ENCODE measurements at places on chromosomes 4 and X.

DNA sequence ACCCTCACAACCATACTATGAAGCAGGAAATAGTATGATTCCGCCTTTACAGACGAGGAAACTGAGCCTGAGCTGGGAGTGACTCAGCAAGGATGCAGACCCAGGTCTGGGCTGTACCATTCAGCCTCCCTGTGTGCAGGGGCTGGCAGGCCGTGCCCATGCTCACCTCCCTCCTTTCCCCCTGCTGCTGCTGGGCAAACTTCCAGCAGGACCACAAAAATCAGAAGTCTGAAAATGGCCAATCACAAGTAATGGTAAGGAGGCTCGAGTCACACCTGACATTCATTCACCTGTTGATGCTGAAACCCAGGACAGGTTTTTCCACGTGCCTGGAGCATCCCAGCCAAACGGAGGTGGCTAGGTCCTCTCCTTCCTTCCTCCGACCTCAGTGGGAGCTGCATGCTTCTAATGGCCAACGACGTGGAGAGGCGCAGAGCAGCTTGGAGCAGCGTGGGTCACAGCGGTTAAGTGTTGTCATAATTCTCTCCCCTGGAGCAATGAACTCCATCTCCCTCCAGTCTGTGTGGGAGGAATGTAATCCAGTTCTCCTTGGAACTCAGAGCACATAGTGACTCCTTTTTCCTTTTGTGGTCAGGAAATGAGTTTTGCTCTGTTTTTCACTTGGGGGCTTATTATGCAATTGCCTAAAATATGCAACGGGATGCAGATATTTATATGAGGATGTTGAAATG is 371.7 kb downstream of the BCOR start:
- DNase-seq, result no peak

- no peak for DNase-seq
Observed at GRCh38 chrX:3345281-3346191, 916 bp downstream of the MXRA5 start.

DNA sequence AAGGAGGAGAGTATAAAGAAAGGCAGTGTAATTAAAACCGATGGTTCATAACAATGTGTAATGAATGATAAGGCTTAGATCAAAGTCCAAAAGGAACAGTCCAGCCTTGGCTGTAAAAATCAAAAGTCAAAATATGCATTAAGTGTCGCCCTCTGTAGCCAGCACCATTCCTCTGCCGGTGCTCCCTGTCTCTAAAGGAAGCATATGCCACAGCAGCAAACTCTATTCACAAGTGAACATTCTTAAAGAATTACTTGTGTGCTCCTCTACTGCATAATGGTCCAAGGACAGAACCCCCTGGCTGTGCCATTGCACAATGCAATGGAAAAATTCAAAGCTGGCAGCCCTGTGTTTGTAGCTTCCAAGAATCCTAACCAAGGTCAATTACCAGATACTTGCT is 16.3 kb upstream of the MBNL3 start:
- DNase-seq, result no peak

DNA sequence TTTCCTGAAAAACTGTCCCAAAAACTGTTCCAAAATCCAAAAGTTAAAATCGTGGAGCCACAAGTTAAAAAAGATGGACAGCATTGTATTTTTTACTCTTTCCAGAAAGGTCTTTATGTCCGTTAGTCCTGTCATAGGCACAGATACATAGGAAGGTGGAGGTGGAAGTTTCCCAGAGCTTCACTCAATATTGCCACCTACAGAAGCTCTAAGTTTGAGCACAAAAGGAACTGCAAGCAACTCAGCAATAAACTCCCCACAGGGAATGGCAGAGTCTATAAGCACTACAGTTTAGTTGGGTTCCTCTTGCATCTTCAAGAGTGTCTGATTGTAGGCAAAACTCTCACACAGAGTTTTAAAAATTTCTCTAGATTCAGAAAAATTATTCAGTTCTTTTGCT is 22.0 kb upstream of the UGT2B4 start:
- DNase-seq, result no peak

DNA sequence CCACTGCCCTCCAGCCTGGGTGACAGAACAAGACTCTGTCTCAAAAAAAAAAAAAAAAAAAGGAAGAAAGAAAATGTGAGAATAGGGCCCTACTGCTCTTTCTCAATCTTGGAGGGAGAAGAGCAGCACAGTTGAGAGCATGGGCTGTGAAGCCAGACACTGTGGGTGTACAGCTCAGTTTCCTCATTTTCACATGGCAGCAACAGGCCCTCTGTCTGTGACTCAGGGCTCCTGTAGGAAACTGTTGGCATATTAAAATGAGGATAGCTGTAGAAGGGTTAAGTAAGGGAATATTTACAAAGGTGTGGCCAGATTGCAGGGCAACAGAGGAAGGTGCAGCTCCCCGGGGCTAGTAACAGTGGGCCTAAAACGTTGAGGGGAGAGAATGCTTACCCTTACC is 3.4 kb downstream of the AKAP14 start:
- DNase-seq, result no peak

- no peak for DNase-seq
Observed at GRCh38 chr4:165803005-165803404, 70.0 kb upstream of the TLL1 start.

DNA sequence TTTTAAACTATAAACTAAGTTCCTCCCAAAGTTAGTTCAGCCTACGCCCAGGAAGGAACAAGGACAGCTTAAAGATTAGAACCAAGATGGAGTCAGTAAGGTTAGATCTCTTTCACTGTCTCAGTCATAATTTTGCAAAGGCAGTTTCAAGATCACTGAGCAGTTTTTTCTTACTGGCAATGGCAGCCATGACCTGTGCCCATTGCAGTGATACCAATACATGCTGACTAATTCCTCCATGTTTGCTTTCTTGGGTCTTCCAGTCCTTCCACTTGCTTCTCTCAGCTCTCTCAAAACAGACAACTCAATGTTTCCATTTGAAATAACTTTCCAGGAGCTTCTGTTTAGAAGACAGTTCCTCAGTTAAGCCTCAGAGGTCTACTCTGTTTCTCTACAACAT is 79.5 kb downstream of the PCDH18 start:
- DNase-seq, result no peak

DNA sequence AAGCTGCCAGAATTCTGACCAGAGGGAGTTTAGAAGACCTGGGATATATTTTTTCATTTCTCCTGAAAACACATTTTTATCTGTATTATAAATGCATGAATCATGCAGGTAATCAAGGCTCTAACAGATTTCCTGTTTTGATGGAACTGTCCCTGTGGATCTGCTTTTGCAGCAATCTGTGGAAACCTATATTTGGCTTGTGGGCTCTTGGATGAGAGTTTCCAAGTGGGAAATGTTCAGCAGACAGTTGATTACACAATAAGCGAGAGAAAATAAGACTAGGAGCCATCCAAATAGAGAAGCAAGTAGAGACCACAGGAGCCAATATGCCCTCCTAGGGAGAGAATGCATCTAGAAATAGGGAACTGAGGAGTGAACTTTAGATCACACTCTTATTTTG is 105.0 kb downstream of the NDST3 start:
- DNase-seq, result no peak

DNA sequence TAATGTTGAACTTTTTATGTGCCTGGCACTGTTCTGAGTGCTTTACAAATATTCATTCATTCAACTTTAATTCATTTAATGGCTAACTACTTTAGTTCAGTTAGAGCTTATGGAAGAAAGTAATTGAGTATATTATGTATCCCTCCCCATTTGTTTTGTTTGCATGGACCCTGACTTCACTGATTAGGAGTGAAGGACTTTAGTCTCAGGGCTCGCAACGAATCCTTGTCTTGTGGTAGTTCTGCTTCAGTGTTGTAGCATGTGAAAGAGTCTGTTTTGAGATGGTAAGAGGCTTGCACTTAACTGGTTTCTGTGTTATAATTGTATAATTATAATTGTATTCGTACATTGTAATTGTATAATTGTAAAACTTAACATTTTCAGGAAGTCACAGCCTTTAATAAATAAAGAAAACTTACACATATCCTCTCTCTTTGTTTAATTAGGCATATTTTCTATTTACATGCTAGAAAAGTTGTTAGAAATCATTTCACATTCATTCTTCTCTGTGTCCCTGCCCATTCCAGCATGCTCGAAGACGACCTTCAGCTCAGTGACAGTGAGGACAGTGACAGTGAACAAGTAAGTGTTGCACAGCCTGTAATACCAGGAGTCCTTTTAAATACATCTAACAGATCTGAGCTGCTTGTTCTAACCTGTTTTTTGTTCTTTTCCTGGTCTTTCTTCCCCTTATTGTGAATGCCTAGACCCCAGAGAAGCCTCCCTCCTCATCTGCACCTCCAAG is 115.1 kb downstream of the KLHL8 start:
- no peak for DNase-seq

DNA sequence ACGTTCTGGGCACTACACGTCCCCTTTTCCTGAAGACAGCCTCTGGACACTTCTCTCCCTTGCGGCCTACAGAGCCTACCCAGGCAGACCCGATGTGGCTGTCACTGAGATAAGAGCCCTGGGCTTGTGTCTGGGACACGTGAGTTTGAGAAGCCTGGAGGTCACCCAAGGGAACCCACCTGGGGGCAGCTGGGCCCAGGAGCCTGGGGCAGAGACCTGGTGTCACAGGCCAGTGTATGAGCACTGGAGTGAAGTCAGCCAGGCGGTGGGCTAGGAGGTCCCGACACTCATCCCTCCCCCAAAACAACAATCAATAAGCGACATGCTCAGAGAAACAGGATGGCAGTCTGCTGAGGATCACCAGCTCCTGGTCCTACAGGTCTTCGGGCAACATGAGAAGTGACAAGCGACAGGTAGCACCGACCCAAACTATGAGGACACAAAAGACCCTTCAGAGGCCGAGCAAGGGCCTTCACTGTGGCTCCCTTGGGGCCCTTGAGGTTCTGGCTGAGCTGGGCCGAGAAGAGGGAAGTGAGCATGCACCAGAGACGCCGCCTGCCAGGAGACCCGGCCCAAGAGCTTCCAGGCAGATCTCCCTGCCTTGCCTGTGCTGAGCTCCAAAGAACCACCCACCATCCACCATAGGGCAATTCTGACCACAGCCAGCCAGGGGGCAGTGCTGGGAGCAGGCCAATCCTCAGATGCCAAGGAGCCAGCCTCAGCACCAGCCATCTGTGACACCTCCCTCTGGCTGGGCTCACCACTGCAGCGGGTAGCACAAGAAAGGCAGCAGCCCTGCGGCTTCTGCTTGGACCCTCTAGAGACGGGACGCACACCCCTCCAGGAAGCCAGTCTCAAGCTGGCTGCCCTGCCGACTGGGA is 11.0 kb upstream of the DUSP9 start:
- no peak for DNase-seq

Data from LNCaP clone FGC (cell line).